ENCODE measurements at places on chromosomes 2 and 18. TPM values are rescaled to one million over a fixed set of nuclear protein-coding genes. Genes with fewer than 3 reads are reported as not detected.

- DNase-seq = peak; percentile 78
Measured at GRCh38 chr2:199366406-199366805, 91.3 kb downstream of the SATB2 start.

GRCh38 chr2:167981945-167982344 lies 265.4 kb downstream of the STK39 start:
- peak; percentile 45 for DNase-seq

- DNase-seq = no peak
Measured at GRCh38 chr2:233036162-233036838, 3.8 kb downstream of the NEU2 start.

DNA sequence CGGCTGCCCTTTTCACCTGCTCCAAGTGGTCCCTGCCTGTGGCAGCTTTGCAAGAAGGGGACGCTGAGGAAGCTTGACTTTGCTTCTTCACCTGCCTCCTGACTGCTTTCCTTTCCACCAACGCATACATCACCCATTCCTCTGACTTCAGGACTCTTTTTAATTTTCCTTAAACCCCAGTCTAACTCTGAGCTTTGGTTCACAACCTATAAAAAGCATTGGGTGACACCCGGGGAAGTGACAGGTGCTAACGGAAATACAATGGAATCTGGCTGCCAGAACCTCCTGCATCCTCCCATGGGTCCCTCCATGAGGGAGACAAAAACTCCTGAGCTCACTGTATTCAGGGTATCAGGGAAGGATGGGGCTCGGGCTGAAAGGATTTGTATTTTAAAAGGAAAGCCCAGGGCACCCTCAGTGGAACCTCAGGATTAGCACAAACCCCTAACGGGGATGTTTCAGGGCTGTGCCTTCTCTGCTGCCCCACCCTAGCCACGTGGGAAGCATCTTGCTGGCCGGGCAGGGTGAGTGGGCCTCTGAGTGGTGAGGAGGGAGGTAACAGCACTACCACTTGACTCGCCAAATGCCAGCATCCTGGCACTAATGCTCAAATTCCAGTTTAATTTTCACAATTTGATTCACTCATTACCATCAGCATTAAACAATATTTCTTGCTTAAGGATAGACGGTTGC lies 284.8 kb downstream of the CELF4 start:
- DNase-seq = no peak

- DNase-seq = peak; percentile 68
Measured at GRCh38 chr18:73563345-73563744, 584.3 kb downstream of the FBXO15 start.

GRCh38 chr2:190506666-190507065 lies 27.9 kb downstream of the NEMP2 start:
- DNase-seq = no peak

- peak; percentile 49 for DNase-seq
Measured at GRCh38 chr2:232230560-232230959, 148.0 kb upstream of the ALPP start.

DNA sequence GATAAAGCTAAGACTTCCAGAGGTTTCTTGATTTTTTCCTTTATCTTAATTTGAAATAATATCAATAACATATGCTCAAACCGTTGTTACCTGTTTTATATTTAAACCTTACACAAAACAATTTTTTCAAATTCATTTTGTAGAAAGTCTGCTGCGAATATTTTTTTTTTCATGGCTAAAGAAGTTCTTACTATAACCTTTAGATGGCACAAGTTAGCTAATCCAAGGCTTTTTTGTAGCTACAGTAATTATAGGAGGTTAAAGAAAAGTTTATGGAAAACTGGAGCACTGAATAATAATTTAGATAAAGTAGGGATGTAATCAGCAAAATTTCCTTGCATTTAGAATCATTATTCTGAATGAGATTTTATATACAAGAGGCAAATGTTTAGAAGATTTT lies 78.0 kb upstream of the PNPT1 start:
- peak; percentile 71 for DNase-seq

DNA sequence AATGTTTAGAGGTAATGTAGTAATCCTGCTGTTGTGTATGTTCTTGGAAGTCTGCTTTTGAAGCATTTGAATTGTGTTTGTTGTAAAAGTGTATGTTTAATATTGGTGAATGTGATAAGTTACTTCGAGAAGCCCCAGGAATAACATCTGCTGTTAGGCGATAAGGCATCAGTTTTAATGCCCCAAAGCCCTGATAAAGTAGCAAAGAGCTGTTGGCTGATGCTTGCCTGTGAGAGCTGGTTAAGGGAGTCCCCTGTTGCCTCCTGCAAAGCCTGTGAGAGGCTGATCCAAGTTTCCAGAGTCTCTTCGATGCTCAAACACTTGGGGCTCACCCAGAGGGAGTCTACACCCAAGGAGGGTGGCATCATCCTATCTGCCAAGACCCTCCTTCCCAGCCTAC lies 110.3 kb downstream of the RNF152 start:
- no peak for DNase-seq

DYNAP gene
- not detected for total RNA-seq

DNER gene
- 1.1 TPM for total RNA-seq

RND3 gene
- total RNA-seq = 145 TPM

All from PC-3 (cell line).